ENCODE measurements at places on chromosomes 4 and X.

DNA sequence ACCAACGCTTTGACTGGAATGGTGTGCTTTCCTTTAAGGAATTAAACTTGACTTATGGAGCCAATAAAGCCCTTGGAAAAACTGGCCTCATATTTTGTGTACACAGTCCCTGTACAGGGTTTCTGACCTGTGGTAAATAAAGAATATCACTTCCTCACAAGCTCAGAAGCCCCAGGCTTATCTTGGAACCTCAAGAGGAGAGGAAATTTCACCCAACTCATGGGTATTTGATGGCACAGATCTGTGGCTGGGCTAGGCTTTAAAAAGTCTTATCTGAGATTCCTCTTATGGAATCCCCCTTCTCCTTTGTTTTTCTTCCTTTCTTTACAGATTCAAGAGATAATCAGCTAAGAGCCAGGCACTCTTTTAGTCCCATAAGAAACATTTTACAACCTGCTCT is 89.3 kb upstream of the USP38 start:
- DNase-seq, result no peak

- DNase-seq, result no peak
Observed at GRCh38 chr4:82261084-82261483, 112.7 kb downstream of the HNRNPD start.

- DNase-seq, result peak; percentile 46
Observed at GRCh38 chr4:129641179-129641578, 545.2 kb downstream of the C4orf33 start.

DNA sequence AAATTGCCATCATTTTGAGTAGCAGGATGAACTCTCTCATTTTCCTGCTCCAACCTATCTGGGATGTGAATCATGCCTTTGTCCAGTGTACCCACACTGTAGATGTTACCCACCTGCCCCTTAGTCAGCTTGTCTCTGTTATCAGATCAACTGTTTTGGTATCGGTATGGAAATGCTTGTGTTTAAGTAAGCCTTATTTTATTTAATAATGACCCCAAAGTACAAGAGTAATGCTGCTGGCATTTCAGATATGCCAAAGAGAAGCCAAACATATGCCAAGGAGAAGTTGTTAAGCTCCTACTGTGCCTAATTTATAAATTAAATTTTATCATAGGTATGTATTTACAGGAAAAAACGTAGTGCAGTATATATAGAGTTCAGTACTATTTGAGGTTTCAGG is 18.6 kb upstream of the RAP1GDS1 start:
- DNase-seq, result no peak

GRCh38 chr4:120225527-120225926 is 158.9 kb upstream of the MAD2L1 start:
- no peak for DNase-seq

GRCh38 chr4:142686081-142686480 is 160.0 kb downstream of the INPP4B start:
- no peak for DNase-seq

- no peak for DNase-seq
Observed at GRCh38 chr4:38639242-38639641, 24.8 kb upstream of the KLF3 start.

DNA sequence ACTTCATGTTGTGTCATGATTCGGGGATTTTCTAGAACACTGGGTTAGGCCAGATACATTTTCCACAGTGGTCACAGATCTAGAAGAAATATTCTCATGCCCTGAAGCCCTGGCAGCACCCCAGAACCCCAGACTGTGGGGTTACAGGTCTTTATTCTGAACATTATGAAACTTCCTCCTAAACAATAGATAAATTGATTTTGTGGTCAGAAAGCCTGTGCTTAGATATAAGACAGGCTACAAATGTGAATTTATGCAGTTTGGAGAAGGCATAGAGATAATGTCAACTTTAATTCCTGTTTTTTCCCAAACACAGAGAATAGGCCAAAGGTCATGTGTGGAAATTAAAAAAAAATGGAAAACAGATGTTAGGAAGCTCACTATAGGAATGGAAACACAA is 492.9 kb downstream of the SPRY1 start:
- no peak for DNase-seq

DNA sequence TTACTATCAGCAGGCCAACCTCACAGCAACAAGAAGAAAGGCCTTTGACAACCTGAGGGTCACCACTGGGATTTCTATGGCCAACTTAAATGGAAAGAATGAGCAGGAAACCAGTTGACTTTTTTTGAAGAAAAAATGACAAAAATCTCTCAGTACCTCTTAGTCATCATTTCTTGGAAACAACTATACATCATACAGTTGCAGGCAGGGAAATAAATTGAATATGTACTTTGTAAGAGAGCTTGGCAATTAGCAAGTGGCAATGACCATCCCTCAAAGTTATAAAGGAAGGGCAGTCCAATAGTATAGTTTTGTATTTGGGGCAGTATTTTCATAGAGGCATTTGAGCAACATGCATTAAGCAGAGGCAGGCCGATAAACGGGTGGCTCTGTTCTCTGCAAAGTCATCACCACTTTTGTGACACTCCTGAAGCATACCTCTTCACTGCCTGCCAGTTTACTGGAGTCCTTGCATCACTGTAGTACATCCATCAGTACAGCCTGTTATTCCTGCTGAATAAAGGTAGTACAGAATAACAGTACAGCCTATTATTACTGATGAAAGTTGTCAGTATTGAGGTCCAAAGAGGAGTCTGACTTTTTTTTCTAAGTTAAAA is 83.3 kb upstream of the AMELX start:
- DNase-seq, result no peak

- no peak for DNase-seq
Observed at GRCh38 chr4:612052-612748, 13.2 kb upstream of the PDE6B start.

DNA sequence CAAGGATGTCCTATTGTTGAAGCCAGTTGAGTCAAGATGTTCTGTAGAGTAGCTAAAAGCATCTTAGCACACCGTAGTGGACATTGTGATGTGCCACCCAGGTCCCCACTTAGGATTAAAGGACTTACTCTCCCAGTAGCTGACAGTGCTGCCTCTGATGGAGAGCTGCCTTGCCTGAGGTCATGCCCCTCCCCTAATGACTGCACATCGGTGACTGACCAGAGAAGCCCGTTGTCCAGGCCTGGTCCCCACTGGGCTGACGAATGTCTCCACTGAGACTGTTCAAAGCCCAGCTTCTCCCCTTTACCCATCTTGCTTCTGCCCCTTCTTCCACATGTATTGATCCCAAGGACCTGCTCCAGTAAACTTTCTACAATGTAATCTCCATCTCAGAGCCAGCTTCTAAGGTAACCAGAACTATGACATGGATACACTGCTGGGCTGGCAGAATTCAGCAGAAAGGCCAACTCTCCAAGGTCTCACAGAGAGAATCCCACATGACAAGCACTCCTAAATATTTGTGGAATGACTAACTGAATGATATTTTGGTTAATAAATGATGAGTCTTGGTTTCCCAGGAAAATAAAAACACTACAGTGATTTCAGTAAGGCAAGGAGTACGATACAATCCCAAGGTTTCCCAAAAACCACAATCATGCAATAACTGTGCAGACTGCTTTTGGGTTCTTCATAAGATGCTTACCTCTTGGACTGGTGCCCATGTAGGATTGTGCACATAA is 82.4 kb upstream of the TMEM150C start:
- DNase-seq, result no peak

GRCh38 chrX:101803451-101803850 is 128.4 kb downstream of the ZMAT1 start:
- DNase-seq, result no peak

- no peak for DNase-seq
Observed at GRCh38 chrX:21658152-21658737, at the start of gene KLHL34. TSS of gene KLHL34 (minus strand) at chrX:21658330. CDS start at chrX:21657788, 542 bp downstream.
